ENCODE measurements at places on chromosomes 12 and 14.

DNA sequence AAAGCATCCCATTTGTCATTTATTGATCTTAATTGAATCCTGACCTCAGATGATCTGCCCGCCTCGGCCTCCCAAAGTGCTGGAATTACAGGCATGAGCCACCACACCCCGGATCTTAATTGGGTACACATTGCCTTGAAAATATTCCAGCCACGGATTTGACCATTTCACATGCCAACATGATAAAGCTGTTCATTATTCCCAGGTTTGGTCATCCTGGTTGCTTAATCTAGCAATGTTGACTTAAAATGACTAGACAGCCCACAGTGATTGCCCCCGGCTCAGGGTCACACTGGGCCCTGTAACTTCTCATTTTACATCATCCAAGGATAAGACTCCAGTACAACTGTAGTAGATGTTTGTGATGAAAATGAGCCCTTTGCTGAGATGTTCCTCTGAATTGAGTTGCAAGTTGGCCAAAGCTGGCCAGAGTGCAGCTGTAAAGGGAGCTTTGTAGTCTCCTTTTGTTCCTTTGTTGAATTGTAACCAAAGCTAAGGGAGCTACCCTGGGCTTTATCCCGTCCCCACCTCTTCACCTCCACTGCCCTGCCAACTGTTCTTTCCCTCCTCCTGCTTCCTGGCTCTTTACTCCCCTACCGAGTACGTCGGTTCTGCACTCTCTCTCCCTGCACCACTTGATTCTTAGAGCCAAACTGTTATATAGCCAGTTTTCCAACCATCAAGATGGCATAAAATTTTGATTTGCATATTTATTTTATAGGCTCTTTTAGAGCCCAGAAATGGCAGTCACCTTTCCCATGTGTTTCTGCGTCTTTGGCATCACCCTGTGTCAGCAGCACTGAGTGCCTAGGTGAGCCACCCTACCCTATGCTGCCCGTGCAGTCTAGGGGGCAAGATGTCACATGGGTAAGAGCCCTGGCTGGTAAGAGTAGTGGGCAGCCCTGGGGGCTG lies 141.3 kb upstream of the HIF1A start:
- DNase-seq: no peak

DNA sequence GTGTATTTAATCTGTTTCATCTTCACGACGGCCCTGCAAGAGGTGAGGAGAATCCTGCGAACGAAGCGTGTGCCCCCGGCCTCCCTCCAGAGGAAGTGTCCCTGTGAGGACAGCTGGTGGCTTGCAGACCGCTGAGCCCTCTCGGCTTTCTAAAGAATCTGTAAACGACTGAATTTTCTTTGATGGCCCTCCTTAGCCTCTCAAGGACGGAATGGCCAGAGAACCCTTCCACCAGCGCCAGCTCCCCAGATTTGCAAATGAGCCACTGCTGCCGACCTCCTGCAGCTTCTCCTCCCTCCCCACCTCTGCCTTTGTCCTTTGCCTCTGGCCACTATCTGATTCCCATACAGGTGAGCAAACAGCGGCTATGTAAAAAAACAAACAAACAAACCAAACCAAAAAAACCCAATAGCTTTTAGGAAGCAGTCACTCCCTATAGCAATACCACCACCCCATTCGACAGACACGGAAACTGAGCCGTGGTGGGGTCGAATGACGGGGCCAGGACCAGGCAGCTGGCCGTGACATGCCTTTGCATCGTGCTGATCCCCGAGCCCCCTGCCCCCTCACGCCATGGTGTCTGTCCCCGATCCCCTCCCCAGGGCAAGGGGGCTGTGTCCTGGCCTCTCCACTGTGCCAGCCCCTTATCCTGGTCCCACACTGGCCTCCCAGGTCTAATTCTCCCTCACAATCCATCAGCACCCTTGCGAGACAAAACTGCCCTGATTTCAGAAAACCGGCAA lies 23.6 kb downstream of the RFLNA start:
- DNase-seq: no peak

GRCh38 chr14:100222224-100223093 lies 16.5 kb upstream of the YY1 start:
- no peak for DNase-seq

DNA sequence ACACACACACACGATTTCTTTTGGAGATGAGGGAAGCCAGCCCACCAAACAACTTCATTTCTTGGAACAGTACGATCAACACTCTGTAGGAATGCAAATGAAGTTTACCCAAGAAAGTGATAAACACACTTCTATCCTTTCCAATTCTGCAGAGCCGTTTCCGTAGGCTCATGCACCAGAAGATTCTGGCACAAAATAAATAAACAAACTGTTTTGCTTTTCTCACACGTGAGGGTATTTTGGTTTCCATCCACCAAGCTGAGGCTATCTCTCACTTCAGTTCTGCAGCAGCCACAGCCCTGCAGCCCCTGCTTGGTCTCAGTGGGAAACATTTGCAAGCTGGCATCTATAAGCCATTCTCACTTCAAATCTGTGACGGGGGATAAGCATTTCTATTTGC lies 15.3 kb upstream of the TSPAN11 start:
- no peak for DNase-seq

GRCh38 chr14:51020024-51020710 lies 74.7 kb downstream of the TRIM9 start:
- no peak for DNase-seq

GRCh38 chr12:101459642-101460346 lies 15.3 kb upstream of the SPIC start:
- DNase-seq: no peak

- DNase-seq: peak; percentile 64
Measured at GRCh38 chr12:107405436-107405835, 280.2 kb upstream of the PWP1 start.

DNA sequence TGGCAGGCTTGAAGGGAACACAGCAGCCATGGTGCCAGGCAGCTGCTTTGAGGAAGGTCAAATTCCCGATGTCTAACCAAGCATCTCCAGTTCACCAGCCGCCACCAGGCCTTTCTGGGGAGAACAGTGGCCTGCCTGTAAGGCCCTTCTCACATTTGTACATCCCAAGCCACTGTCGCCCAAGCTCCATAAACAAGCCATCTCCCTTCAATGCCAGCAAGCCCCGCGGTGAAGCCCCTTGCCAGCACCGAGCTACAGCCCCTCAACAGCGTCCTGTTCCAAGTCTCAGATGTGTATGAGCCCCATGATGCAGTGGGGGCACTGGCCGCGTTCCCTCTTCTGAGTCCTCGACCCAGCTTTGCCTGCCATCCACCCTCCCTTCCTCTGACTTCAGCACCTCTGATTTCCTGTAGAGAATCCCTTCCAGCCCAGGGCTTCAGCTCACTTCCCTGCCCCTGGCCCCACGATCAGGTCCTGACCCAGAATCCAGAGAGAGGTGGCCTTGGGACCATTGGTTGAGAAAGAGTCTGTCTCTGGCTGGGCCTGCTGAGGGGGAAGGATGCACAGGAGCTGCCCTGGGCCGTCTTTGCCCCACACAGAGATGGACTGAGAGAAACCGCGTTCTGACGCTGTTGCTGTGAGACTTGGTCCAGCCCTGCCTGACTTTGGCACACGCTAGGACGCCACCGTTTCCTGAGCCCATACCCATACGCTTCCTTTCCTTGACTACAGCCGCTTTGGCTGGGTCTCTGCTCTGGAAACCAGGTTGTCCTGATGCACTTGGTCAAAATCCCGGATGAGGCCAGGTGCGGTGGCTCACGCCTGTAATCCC lies 1.9 kb upstream of the MMP17 start:
- no peak for DNase-seq

DNA sequence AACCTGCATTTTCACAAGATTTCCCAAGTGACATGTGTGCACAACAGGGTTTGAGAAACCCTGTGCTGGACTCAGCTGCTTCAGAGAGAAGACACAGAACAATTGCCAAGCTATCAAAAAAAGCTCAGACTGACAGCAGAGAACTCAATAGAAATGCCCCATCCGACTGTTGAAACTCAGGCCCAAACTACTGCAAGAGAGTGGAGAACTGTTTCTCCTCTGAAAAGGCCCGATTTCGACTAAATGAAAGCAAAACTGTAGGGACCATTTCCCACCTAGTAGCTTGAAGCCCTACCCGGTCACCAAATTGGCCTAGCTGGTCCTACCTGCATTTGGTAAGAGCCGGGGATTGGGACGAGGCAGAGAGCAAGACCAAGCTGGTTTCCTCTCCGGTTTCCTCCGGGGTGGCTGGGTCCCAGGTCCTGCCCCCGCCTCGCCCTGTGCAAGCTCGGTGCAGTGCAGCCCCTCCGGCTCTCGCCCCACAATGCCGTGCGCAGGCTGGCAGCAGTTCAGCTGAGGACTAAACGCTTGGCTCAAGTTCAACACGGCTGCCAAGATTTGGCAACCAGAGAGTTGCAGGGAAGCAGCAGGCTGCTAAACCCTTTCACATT lies 1180.6 kb downstream of the VRK1 start:
- DNase-seq: peak; percentile 67

DNA sequence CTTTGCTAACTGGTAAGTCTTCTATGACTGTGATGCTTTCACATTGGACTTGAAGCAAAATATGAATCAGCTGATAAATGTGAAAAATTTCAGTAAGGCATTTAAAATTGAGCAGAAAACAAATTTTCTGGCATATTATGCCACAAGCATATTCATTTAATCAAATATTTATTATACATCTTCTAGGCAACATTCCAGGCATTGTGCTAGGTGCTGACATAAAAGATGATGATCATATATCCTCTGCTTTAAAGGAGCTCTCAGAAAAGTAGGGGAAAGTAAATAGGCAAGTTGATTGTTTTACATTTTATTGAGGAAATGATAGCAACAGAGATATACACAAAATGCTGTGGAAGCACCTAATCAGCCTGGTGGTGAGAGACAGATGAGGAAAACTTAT lies 248.9 kb downstream of the SLC16A7 start:
- DNase-seq: no peak

GRCh38 chr12:18158774-18159557 lies 69.0 kb upstream of the RERGL start:
- DNase-seq: no peak

GRCh38 chr12:107007411-107007810 lies 20.5 kb upstream of the MTERF2 start:
- DNase-seq: no peak

GRCh38 chr12:7151532-7151931 lies 21.4 kb downstream of the CLSTN3 start:
- DNase-seq: no peak

DNA sequence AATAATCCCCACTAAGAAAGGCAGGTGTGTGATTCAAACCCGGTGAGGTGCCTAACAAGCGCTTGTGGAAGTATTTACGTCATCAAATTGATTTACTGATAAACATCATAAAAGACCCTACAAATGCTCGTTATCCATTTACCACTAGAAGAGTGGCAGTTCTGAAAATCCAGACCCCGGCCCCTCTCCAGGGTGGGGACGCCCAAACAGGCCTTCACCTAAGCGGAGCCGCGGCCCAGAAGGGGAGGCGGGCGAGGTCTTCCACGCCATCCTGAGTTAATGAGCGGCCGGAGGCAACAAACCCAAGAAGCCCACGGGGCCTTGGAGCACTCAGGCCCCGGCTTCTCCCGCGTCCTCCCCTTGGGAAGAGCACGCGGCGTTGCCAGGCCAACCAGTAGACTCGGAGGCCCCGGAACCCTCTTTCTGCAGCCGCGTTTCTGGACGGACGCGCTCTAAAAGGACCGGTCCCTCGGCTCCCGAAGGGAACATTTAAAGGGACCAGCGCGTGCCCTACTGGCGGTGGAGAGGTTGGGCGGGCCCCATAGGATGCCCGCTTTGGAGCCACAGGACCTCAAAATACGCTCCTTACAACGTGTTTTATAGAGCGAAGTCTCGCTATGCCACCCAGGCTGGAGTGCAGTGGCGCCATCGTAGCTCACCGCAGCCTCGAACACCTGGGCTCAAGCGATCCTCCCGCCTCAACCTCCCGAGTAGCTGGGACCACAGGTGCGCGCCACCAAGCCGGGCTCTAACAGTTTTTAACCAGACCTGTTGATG lies 3.5 kb downstream of the PTPN21 start:
- DNase-seq: peak; percentile 71

- DNase-seq: peak; percentile 69
Measured at GRCh38 chr12:12387501-12387900, 30.6 kb downstream of the BORCS5 start.

DNA sequence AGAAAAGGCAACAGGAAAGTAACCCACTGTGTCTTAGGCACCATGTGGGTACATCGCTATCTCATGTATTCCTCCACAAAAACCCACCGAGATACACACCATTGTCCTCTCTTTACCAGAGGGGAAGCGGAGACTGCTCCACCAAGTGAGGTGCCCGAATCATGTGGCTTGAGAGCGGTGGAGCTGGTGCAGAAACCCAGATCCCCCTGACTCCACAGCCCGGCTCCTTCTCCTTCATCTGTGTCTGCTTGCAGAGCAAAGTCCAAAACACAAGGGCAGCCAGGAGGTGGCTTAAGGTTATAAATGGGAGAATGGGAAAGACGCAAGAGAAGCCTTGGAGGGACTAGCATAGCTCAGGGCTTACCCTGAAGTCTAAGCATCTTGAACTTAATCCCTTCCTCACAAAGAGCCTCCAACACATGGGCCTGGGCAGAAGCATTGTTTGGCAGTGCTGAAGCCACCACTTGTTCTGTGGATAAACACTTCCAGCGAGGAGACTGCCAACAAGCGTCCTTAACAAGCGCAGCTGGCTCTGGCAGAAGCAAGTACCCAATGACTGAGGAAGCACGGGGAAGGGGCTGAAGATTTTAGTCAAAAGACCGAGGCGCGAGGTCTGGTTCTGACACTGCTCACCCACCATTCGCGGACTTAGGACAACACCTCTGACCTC lies 83.0 kb downstream of the TTC7B start:
- peak; percentile 55 for DNase-seq

DNA sequence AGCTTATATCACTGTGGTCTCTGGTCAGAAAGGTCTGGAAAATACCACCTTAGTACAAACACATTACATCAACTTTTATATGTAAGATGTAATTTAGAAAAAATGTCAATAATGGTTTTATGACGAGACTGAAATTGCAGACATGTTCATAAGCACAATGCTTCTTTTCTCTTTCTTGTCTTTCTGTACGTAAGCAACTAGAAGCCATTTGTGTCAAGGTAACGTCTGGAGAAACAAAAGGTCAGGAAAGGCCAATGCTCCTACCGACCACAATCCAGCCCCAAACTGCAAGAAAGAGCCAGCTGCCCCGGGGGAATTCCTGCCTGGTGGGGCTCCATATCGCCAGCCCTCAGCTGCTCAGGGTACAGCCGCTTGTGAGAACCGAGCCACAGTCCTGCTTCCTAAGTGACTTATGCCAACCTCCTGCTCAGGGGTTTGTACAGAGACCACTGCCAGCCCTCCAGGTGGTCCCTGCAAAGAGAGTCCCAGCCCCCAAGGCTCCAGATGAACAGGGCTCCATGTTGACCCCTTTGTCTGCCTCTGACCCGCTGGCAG lies 6.3 kb downstream of the ZNF839 start:
- DNase-seq: no peak
